ENCODE measurements at places on chromosomes 7 and 10. TPM values are rescaled to one million over a fixed set of nuclear protein-coding genes. Genes with fewer than 3 reads are reported as not detected.

Gene PKD2L1
- not detected for total RNA-seq

Gene CPN1
- total RNA-seq: not detected

Gene SPDYE1
- not detected for total RNA-seq

Gene KCND2
- 1.3 TPM for total RNA-seq

Gene TUBAL3
- not detected for total RNA-seq

Gene HTR7
- total RNA-seq: 0.58 TPM

Gene NKX1-2
- total RNA-seq: not detected

Gene NKX2-3
- total RNA-seq: not detected

DNA sequence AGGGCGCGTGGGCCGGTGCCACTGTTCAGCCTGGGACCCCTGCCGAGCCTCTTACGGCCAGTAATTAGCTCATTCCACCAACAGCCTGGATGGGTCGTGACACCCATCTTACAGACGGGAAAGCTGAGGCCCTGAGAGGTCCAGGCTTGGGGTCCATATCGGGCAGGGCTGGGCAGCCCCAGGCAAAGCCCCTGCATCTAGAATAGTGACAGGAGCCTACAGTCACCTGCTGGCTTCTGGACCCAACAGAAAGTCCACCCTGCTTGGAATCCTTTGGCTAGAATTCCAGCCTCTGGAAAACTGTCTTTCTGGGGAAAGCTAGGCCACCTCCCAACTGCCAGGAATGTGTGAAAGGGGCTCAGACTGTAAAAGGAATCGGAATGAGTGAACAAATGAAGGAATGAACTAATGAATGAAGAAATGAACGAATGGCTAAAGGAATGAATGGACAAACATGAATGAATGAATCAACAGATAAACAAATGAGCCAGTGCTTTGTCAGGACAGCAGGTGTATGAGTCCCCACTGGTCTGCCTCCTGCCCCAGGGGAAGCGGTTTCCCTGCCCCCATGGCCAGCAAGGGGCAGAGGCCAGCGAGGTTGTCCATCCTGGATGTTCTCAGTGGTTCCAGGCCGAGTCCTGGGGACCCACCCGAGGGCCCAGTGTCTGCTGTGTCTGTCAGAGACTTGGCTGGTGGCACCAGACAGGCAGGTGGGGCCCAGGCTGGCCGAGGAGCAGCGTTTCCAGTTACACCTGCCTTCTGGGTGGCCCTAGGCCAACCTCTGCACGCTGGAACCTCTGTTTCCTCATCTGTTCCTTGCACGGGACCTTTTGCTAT lies 24.1 kb upstream of the PDGFA start:
- DNase-seq: no peak

- no peak for DNase-seq
Observed at GRCh38 chr10:108496106-108496505, 1331.6 kb upstream of the SORCS1 start.

- no peak for DNase-seq
Observed at GRCh38 chr10:5528989-5529701, 4.4 kb downstream of the CALML3 start.

DNA sequence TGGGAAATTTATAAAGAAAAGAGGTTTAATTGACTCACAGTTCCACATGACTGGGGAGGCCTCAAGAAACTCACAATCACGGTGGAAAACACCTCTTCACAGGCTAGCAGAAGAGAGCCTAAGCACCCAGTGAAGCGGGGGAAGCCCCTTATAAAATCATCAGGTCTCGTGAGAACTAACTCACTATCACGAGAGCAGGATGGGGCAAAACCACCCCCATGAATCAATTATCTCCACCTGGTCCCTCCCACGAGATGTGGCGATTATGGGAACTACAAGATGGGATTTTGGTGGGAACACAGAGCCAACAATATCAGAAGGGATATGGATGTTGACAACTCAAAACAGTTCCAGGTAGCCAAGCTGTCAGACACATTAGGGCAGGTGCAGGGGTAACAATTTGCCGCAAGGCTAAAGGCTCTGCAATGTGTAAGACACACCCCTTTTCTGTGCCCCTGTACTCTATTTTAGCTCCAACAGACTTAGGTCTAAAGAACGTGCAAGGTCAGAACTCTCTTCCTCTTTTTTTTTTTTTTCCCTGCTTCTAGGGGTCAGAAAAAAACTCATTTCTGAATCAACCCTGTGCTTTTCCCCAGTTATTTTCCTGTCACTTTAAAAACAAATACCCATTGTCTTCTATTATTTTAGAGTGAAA lies 30.7 kb upstream of the RBM20 start:
- no peak for DNase-seq

- DNase-seq: no peak
Observed at GRCh38 chr7:80726666-80727065, 88.2 kb downstream of the CD36 start.

GRCh38 chr7:8131694-8132605 lies 130.0 kb downstream of the ICA1 start:
- DNase-seq: no peak

GRCh38 chr10:55283031-55283430 lies 482.0 kb upstream of the PCDH15 start:
- no peak for DNase-seq

DNA sequence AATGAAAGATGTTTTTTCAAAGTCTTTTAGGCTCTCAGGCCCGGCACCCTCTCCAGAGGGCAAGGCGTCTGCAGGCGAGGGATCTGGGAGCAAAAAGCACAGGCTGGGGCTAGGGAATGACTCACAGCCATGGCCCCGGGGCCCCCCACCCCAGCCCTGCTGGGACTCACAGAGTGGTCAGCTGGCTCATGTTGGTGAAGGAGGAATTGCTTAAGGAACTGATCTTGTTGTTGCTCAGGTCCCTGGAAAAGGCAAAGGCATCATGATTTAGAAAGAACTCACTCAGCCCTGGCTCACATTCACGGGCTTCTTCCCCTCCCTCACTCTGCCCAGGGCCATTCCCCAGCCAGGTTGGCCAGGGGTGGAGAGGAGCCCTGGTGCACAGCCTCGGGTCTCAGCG lies 151.5 kb downstream of the SLIT1 start:
- DNase-seq: no peak

DNA sequence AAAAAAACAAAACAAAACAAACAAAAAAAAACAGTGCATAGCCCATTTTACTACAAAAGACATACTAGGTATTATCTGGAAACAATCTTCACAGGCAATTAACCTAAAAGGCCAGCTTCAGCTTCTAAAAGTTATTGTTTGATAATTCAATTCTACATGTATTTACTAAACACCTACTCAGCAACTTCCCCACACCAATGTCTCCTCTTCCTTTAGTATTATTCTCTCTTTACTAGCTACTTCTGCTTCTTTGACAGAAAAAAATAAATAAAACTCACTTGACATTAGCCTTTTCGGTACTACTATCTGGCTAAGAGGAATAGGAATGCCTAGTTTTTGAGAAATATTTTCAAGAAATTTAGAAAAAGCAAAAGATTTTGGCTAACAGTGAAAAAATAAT lies 2.8 kb downstream of the TM9SF3 start:
- DNase-seq: no peak

GRCh38 chr10:116761883-116762282 lies 19.5 kb upstream of the HSPA12A start:
- no peak for DNase-seq

DNA sequence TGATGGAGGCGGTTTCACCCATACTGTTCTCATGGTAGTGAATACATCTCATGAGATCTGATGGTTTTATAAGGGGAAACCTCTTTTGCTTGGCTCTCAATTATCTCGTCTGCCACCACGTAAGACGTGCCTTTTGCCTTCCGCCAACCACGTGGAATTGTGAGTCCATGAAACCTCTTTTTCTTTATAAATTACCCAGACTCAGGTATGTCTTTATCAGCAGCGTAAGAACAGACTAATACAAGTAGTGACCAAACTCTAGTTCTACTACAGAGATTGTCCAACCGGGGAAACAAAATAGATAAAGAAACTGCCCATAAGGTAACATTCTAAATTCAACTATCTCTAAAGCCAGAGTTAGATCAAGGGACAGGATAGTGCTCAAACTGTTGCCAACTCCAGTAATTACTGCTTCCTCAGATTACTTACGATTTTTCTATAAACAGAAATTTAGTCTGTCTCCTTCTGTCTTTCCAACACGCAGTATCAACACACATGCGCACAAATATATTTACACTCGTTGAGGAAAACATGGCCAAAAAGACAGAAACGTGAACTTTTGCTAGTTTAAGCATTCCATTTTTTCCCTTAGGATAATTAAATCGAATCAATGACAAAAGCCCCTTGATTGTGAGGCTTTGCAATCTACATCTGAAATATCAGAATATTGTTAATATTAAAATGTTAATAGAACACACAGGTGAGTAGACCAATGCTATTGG lies 36.9 kb downstream of the CREB3L2 start:
- no peak for DNase-seq

GRCh38 chr7:33233659-33234058 lies 104.3 kb downstream of the BBS9 start:
- no peak for DNase-seq

- no peak for DNase-seq
Observed at GRCh38 chr10:14587540-14588083, 187.1 kb downstream of the FAM107B start.

DNA sequence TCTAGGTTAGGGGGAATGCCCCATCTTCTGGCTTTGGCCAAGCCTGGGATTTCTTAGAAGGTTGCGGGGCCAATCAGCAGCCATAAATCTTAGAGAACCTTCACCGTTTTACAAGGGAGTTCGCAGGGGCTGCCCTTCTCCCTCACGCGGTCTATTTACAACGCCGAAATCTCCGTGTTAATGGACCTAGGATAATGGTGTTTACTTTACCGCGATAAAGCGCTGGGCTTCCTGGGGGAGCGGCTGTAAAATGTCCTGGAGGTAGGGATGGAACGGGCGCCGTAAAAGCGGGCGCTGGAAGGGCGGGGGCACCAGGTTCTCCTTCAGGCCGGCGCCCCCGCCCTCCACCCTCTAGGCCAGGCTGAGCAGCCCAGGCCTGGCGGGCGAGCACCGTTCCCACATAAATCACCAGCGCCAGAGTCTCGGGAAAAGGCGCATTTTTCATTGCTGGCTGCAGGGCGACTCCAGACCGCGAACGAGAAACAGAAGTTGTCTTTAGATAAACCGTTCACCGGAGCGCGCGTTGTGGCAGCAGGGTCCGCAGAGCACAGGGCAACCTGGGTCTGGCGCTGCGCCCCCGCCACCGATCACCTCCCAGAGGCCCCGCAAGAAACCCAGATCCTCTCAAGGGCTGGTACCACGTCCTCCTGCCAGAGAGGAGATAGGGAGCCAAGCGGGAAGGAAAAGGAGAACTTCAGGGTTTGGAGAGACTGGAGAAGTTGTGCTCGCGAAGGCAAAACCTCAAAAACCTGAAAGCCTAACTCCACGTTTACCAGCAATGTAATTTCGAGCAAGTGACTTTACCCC lies 12.5 kb upstream of the NKX2-3 start:
- no peak for DNase-seq

- no peak for DNase-seq
Observed at GRCh38 chr7:157684157-157684908, 347.5 kb downstream of the DNAJB6 start.

- DNase-seq: no peak
Observed at GRCh38 chr10:6299234-6299633, 96.5 kb downstream of the PFKFB3 start.

DNA sequence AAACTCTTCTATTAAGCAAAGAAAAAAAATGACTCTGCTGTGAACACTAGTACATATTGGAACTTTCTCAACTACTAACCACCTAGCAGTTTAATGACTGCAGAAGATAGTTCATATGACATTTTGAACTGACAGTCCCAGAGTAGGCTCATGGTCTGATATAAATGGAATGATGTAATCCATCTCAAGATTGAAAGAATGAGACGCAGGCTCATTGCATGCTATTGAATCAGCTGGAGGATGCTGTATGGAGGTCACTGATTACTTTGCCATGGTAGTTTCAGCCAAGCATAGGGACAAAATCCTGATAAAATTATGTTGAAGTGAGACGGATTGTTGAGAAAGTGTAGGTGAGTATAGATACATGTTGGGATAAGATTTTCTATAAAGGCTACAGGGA lies 217.6 kb upstream of the SEMA3E start:
- DNase-seq: no peak

- no peak for DNase-seq
Observed at GRCh38 chr10:48236199-48236621, 38.3 kb downstream of the FRMPD2 start.

- no peak for DNase-seq
Observed at GRCh38 chr10:105761576-105762260, 1120.6 kb downstream of the SORCS3 start.

DNA sequence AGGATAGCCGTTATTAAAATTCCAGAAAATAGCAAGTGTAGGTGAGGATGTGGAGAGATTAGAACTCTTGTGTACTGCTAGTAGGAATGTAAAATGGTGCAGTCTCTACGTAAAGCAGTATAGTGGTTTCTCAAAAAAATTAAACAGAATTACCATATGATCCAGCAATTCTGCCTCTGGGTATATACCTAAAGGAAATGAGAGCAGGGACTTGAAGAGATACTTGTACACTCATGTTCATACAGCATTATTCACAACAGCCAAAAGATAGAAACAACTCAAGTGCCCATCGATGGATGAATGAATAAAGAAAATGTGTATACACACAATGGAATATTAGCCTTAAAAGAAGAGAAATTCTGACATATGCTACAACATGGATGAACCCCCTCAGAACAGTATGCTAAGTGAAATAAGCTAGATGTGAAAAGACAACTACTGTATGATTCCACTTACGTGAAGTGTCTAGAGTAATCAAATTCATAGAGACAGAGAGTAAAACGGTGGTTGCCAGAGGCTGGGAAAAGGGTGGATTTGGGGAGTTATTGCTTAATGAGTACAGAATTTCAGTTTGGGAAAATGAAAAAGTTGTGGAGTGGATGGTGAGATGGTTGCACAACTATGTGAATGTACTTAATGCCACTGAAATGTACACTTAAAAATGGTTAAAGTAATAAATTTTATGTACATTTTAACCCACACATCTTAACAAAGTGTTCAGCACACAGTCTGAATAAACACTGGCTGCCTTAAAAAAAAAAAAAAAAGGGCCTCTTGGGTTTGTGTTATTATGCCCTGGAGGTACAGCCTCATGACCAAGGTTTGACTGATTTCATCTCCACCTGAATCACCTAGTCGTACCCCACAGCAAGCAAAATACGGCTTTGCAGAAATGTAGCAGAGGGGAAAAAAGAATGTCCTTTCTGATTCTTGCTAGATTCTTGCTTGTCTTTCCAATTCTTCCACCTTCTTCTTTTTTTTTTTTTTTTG lies 26.2 kb downstream of the BUB3 start:
- no peak for DNase-seq

All from glomerular endothelial cell (primary cell).